Peyer's patch (tissue), 4 donors: ENCODE measurements at places on chromosomes 2 and 18. TPM values are rescaled to one million over a fixed set of nuclear protein-coding genes. Genes with fewer than 3 reads are reported as not detected.

The HTR2B gene
- total RNA-seq: 0.40 TPM

DNA sequence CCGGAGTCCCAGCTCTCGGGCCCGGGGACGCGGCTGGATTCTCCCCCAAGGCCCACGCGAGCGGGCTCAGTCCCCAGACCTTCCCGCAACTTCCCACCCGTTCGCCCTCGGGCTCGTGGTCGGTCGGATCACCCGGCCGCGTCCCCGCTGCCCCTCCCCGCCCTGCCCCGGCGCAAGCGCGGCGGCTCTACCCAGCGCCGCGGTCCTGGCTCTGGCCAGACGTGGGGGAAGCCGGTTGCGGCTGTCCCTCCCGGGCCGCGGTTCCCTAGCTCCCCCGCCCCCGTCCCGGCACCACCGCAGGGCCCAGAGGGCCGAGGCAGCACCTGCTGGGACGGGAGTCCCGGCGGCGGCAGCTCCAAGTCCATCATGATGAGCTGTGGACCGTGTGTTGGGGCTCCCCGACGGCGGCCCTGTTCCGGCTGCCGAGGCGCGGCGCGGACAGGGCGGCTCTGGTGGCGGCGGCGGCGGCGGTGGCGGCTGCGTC, 276 bp downstream of the NFE2L2 start:
- DNase-seq: no peak

- no peak for DNase-seq
Measured at GRCh38 chr18:50847192-50847591, 27.4 kb upstream of the MRO start.

DNA sequence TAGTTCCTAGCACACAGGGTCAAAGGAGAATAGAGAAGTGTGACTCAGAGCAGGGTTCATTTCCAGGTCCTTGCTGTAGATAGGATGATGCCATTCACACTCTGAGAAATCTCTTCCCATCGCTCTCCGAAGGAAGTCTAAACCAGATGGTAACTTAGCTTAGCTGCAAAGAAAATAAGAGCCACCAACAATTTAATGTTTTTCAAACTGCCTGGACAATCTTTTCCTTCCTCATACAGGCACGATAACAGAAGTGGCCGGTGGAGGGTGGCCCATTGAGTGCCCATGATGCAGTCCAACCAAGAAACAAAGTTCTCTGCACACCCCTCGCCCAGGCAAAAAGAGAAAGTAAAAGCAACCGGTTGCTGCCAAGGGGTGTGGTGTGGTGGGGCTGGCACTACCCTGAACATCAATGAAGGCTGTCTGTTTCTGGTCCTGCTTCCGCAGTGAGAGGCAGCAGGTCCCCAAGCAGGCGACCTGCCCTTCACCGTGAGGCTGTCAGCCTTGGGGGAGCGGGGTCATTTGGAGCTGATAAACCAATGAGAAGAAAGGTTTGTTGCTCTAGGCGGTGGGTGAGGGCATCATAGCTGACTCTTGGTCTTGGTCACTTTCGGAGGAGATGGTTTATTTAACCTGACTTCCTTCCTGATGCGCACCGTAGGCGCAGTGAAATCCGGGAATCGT, 105.6 kb upstream of the CD302 start:
- peak; percentile 62 for DNase-seq

DNA sequence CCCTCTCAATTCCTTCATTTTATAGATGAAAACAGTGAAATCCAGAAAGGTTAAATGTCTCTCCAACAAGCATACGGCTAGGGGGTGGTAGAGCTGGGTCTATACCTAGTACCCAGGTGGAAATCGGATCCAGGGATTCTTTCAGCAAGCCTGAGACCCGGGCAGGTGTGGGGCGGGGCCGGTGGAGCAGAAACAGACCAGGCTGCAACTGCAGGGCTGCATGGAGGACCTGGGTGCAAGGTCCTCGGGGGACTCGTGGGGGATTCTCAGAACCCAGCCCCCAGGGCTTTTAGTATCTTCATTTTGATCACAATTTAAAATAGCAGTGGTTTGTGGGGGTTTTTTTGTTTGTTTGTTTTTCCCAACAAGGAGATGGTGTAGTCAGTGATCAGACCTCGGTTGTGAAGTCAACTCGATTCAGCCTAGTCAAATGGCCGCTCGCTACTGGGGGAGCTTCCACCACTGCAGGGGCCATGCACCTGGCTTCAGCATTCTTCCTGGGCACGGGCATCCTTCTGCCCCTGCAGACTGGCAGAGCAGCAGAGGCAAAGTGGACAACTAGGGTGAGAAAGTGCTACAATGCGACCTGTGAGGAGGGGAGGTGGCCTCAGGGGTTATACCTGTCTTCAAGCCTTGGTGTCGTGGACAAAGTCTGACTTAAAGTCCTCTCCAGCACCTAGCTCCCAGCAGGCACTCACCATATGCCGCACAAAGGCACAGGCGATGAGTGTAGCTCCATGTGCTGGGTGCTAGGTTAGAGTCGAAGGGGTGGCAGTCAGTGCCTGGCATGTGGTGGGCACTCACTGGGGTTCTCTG, 46.3 kb downstream of the GORASP2 start:
- no peak for DNase-seq

- DNase-seq: no peak
Measured at GRCh38 chr2:30872797-30873196, 65.6 kb upstream of the CAPN13 start.

DNA sequence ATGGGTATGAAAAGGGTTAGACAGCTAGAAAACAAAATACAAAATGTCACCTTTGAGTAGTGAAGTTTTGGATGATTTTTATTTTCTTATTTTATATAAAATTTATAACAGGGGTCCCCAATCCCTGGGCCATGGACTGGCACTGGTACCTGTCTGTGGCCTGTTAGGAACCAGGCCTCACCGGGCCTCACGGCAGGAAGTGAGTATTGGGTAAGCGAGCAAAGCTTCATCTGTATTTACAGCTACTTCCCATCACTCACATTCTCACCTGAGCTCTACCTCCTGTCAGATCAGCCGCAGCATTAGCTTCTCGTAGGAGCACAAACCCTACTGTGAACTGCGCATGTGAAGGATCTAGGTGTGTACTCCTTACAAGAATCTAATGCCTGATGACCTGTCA, 202.8 kb upstream of the TWIST2 start:
- no peak for DNase-seq

The POLR1B gene
- total RNA-seq: 7.7 TPM

The CYP27C1 gene
- total RNA-seq: not detected

DNA sequence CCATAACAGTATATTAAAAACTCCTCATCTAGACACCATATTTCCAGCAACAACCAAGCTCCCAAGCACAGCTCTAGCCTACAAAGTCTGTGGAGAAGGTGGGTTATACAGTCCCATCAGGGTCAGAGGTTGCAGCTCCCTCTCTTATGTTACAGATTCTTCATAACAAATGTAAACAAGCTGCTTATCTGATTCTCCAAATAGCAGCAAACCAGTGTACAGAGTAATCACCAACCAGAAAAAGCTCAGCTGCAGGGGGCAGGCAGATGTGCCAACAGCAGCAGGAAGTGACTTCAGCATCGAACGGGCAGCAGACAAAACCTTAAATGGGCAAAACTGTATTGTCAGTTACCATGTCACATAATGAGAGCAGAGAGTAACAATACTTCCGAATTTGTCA, 52.9 kb upstream of the NABP1 start:
- no peak for DNase-seq

GRCh38 chr2:193894081-193894480, 1699.3 kb upstream of the TMEFF2 start:
- DNase-seq: no peak

The HOXD13 gene
- not detected for total RNA-seq

The LRRC30 gene
- total RNA-seq: not detected

- DNase-seq: no peak
Measured at GRCh38 chr2:54722641-54723040, 821 bp upstream of the EML6 start.

DNA sequence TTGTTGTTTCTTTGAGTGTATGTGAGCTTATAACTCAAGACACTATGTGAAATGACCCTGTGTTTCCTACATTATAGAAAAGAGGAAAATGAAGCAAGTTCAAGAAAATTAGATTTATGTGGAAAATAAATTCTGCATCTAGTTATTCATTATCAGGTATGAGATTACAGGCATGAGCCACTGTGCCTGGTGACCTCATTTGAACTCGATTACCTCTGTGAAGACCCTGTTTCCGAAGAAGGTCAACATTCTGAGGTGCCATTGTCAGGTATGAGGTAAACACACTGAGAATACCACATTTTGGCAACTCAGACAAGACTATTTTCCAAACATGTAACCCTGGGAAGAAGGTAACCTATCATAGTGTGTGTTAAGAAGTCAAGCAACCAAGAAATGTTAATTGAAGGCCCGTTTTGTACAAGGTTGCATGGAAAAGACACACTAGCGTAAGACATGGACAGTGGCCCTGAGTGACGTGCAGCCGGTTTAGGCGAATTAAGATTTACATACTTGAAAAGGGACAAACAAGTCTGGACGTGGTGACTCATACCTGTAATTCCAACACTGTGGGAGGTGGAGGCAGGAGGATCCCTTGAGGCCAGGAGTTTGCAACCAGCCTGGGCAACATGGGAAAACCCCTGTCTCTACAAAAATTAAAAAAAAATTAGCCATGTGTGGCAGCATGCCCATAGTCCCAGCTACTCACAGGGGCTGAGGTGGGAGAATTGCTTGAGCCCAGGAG, 186.6 kb downstream of the NEDD4L start:
- no peak for DNase-seq

- DNase-seq: no peak
Measured at GRCh38 chr18:2100694-2101213, 470.6 kb downstream of the METTL4 start.

GRCh38 chr2:3287896-3288295, 89.7 kb downstream of the EIPR1 start:
- peak; percentile 24 for DNase-seq

GRCh38 chr2:72781480-72781879, 44.4 kb downstream of the EXOC6B start:
- no peak for DNase-seq

DNA sequence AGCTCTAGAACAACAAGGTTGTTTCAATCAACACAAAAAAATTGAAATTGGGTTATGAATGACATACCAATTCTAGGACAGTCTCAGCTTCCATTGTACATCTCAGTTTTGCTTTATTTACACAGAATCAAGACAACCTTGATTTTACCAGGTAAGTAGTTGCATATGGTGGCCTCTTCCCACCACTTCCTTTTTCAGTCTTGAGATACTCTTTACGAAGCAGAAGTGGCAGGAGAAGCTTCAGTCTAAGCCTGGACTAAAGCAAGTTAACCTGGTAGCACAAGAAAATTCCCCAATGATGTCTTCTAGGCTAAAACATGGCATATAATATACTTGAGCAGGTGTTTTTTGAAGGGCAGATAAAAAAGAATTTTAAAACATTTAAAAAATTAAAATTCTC, 10.7 kb upstream of the FAM136A start:
- DNase-seq: no peak

GRCh38 chr2:157059036-157059435, 198.5 kb upstream of the GALNT5 start:
- no peak for DNase-seq

- DNase-seq: no peak
Measured at GRCh38 chr2:238948765-238949641, 101.1 kb downstream of the TWIST2 start.

The ICOS gene
- total RNA-seq: not detected

DNA sequence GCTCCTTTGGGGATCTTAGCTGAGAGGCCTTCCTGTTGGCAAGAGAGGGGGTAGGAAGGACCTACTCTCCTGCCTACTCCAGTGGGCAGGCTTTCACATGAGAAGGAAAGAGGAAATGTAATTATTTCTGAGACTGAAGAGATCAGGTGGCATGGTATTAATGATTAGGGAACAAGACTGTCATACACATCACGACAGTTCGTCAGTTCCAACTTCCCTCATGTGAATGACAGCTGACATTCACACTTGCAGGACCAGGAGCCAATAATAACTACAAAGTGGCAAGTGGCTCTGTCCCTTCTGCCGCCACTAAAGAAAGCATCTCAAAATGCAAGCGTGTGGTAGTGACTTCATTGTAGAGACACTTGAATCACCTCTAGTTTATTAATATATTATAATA, 90.0 kb downstream of the ZCCHC2 start:
- no peak for DNase-seq

DNA sequence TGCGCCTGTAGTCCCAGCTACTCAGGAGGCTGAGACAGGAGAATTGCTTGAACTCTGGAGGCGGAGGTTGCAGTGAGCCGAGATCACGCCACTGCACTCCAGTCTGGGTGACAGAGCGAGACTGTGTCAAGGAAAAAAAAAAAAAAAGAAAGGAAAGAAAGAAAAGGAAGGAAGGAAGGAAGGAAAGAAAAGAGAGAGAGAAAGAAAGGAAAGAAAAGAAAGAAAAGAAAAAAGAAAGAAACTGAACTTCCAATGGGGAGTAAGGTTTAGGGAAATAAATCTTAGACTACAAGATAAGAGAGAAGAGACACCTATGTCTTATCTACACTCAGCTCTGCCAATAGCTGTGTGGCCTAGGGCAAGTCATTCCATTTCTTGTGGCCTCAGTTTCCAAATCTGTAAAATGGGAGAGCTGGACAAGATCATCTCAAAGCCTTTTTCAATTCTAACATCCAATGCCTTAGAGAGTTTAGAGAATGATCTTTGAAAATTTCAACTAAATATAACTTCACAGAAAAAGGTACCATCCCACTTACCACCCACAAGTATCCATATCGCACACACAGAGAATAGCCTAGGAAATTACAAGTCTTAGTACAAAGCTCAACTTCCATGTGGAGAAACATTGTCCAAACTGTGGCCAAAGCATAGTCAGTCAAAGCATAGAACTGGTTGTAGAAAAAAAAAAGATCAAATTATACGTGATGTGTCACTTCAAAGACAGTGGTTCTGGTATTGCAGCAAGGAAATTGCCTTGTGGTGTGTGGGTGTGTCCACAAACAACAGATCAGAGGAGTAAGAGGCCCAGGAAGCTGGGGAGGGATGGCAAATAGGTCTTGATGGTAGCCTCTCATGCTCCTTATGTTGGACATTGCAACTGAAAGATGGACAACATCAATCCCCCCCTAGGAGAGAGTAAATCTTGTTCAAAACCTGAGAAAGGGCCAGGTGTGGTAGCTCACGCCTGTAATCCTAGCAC, 42.4 kb downstream of the SLC14A2 start:
- no peak for DNase-seq
